ELF-1 (cell line): ENCODE measurements at places on chromosomes 7 and 10.

GRCh38 chr10:2949948-2950354 is 117.4 kb upstream of the PFKP start:
- no peak for DNase-seq

GRCh38 chr10:398954-399353 is 263.7 kb downstream of the ZMYND11 start:
- no peak for DNase-seq

GRCh38 chr10:103747193-103747865 is 108.0 kb downstream of the SH3PXD2A start:
- no peak for DNase-seq

- DNase-seq = no peak
Measured at GRCh38 chr10:115814542-115814941, 458.5 kb downstream of the GFRA1 start.

- peak; percentile 36 for DNase-seq
Measured at GRCh38 chr7:43522406-43523156, 60.3 kb upstream of the STK17A start.
